ENCODE measurements at places on chromosomes 5 and 9.

- no peak for DNase-seq
Measured at GRCh38 chr5:176694631-176695030, 47.3 kb downstream of the TSPAN17 start.

DNA sequence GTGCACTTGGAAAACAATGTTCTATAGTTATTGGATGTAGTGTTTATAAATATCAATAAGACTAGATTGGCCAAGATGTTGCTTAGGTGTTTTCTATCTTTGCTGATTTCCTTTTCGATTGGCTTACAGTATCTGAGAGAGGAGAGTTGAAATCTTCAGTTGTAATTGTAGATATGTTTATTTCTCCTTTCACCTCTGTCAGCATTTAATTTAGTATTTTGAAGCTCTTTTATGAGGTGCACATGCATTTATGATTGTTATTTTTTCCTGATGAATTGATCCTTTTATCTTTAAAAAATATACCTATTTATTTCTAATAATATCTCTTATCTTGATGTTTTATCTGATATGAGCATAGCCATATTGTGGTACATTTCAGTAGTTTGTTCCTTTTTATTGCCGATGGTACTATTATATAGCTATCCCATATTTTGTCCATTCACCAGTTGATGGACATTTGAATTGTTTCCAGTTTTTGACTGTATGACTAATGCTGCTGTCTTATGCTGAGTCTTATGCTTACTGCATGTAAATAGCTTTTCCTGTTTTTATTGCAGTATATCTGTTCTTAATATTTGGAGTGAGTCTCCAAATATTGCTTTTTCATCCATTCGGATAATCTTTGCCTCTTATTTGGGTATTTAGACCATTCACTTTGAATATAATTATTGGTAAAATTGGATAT lies 34.7 kb downstream of the ERCC6L2 start:
- DNase-seq, result no peak

DNA sequence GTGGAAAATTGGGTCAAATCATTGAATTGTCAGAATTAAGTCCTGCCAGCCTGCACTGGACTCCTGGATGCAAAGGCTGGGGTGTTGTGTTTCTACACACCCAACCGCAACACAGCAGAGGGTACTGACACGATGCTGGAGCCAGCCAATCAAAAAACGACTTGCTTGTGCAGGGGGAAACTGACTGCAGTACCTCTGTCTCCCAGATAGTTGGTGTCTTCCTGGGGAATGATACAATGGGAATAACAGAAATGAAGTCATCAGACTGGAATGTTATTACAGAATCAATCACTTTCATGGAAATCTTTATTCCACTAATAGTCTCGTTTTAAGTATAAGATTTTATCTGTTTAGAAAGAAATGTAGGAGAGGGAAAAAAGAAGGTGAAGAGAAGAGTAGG lies 330.3 kb downstream of the MLLT3 start:
- no peak for DNase-seq

GRCh38 chr5:180683220-180683922 lies 34.0 kb upstream of the FLT4 start:
- no peak for DNase-seq

GRCh38 chr9:95606489-95607350 lies 89.9 kb upstream of the PTCH1 start:
- no peak for DNase-seq
